ENCODE measurements at places on chromosomes 13 and 19. TPM values are rescaled to one million over a fixed set of nuclear protein-coding genes. Genes with fewer than 3 reads are reported as not detected.

The MYO1F gene
- 1.7 TPM for total RNA-seq

The FGF9 gene
- total RNA-seq: 16.1 TPM

The ZIM2 gene
- total RNA-seq: 1.7 TPM

The RYR1 gene
- 4.5 TPM for total RNA-seq

The AMER2 gene
- 161 TPM for total RNA-seq

The NAPSA gene
- total RNA-seq: 0.16 TPM

The DKKL1 gene
- total RNA-seq: 2.2 TPM

The CCNA1 gene
- 6.6 TPM for total RNA-seq

The C19orf38 gene
- 0.94 TPM for total RNA-seq

The SULT2B1 gene
- total RNA-seq: not detected

The ZNF677 gene
- 39.0 TPM for total RNA-seq

The ZNF175 gene
- 8.7 TPM for total RNA-seq

The NCAN gene
- 161 TPM for total RNA-seq

The LILRA6 gene
- total RNA-seq: not detected

The EMP3 gene
- total RNA-seq: 7.0 TPM

The ISYNA1 gene
- total RNA-seq: 95.1 TPM

The FEM1A gene
- 24.0 TPM for total RNA-seq

The SLITRK5 gene
- total RNA-seq: 48.2 TPM

The KLK14 gene
- not detected for total RNA-seq

The GPC6 gene
- 9.8 TPM for total RNA-seq

The GNA15 gene
- total RNA-seq: 1.9 TPM

The MTUS2 gene
- total RNA-seq: 3.6 TPM

The TYROBP gene
- 3.1 TPM for total RNA-seq

The TGFBR3L gene
- not detected for total RNA-seq

The KLK12 gene
- not detected for total RNA-seq

The CDX2 gene
- not detected for total RNA-seq

The AMH gene
- total RNA-seq: not detected

The IRS2 gene
- 12.8 TPM for total RNA-seq

The UBL3 gene
- total RNA-seq: 75.5 TPM

The CYP4F2 gene
- total RNA-seq: not detected

The CDC34 gene
- 46.2 TPM for total RNA-seq

All from occipital lobe (tissue), 3 donors.